ENCODE measurements at places on chromosomes 7 and 10. TPM values are rescaled to one million over a fixed set of nuclear protein-coding genes. Genes with fewer than 3 reads are reported as not detected.

The ZNF735 gene
- polyA plus RNA-seq, result not detected

The KCNH2 gene
- polyA plus RNA-seq, result 1.8 TPM

The FKBP6 gene
- polyA plus RNA-seq, result not detected

The HELLS gene
- 11.8 TPM for polyA plus RNA-seq

The MACROH2A2 gene
- 5.6 TPM for polyA plus RNA-seq

The LDB3 gene
- polyA plus RNA-seq, result not detected

The TMEM178B gene
- polyA plus RNA-seq, result 0.23 TPM

The MYO3A gene
- not detected for polyA plus RNA-seq

The HACD1 gene
- polyA plus RNA-seq, result 1.4 TPM

The NYAP1 gene
- not detected for polyA plus RNA-seq

The SAP25 gene
- polyA plus RNA-seq, result not detected

The SFTPA1 gene
- not detected for polyA plus RNA-seq

The LIPK gene
- polyA plus RNA-seq, result not detected

The FRMD4A gene
- not detected for polyA plus RNA-seq

The RELN gene
- polyA plus RNA-seq, result not detected

The LIPM gene
- not detected for polyA plus RNA-seq

The MOGAT3 gene
- not detected for polyA plus RNA-seq

Measured in CD4-positive, alpha-beta memory T cell (primary cell).